ENCODE measurements at places on chromosomes 11 and 22. TPM values are rescaled to one million over a fixed set of nuclear protein-coding genes. Genes with fewer than 3 reads are reported as not detected.

- DNase-seq, result no peak
These were observed 71.7 kb downstream of the TBC1D22A start for GRCh38 chr22:46834021-46834737.

DNA sequence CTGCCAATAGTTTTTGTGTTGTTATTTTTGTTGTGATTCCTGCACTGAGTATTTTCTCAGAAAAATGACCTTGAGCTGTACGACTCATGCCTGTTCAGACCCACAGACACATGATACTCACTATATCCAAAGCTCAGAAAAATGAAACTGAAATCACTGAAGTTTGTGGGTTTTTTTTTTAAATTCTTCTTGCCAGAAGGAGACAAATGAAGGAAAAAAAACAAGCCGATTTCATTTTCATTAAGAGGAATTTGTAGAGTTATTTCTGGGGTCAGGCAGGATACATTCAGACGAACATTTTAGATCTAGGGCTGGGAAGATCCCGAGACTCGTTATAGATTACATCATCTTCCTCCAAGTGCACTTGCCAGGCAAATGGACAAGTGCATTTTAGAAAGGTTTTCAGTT is 60.4 kb downstream of the BMAL1 start:
- DNase-seq, result no peak

- no peak for DNase-seq
These were observed 75.9 kb downstream of the KCNQ1 start for GRCh38 chr11:2520736-2521035.

DNA sequence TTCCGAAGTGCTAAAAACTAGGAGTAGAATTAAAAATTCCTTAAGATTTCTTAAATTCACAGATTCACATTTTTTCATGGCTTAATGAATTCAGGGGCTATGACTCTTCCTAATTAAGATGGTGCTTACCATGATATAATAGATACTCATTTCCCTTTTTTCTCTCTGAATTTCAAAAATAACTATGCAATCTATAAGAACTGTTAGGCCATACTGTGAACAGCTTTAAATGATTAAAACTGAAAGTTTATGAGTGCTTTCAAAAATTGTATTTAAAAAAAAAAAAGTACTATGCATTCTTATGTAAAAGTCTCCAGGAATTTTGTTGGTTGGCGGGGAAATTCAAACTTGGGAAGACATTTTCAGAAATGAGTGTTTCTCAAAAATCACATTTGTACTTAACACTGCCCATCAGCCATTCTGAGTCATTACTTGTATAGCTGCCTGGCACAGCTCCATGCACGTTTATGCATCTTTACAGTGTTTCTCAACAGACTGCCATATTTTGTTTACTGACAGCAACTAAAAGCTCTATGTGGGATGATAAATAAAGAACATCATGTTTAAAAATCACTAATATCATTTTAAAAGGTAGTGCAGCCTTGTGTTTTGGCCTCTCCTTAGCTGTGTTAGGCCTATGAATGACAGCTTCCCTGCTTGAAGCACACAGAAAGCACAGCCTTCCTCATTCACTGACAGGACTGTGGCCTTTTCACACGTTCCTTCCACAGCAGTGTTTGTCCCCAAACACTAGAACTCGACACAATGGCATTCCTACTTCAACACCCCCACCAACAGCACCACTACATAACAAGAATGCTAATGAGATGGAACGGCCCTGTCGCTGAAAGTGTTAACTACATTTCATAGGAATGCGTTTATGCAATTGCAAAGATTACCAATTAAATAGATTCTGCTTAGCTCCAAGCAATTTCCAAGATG is 131.4 kb downstream of the DCDC1 start:
- no peak for DNase-seq

DNA sequence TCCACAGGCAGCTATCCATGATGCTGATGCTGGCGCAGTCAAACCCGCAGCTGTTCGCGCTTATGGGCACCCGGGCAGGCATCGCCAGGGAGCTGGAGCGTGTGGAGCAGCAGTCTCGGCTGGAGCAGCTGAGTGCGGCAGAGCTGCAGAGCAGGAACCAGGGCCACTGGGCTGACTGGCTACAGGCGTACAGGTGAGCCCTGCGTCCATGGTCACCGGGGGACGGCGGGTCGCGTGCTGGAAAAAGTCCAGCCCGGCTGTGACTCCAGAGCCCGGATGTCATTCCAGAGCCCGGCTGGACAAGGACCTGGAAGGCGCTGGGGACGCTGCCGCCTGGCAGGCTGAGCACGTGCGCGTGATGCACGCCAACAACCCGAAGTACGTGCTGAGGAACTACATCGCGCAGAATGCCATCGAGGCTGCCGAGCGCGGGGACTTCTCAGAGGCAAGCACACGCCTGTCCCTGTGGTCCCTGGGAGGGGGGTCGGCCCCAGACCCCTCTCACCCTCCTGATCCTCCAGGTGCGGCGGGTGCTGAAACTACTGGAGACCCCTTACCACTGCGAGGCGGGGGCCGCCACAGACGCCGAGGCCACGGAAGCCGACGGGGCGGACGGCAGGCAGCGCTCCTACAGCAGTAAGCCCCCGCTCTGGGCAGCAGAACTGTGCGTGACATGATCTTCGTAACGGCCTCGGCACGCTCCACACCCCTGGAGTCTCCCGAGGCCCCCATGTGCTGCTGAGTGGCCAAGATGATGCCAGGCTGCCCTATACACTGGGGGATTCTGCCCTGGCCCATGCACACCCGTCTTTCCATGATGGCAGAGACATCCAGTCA is 16.1 kb downstream of the SELENOO start:
- no peak for DNase-seq

GRCh38 chr11:94129512-94130297 is 1.1 kb downstream of the PANX1 start:
- no peak for DNase-seq

- DNase-seq, result no peak
These were observed 65.2 kb upstream of the CRYBB3 start for GRCh38 chr22:25134451-25134850.

DNA sequence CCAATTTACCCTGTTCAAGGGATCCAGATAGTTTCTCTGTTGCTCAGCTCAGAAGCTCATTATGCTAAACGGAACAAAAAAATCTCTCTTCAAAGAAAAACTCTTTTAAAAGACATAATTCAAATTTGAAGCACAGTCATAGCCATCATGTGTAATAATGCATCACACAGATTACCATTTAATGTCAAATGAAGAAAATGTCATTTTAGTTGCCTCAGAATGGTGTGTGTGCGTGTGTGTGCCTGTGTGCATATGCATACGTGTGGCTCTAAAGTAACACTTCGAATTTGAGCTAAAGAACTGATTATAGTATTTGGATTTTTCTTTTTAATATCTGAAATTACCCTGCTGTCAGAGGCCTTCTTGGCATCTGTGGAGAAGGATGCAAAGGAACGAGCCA is 9.9 kb downstream of the TTC12 start:
- no peak for DNase-seq

- DNase-seq, result no peak
These were observed 4.6 kb downstream of the IGHMBP2 start for GRCh38 chr11:68908273-68908672.

DNA sequence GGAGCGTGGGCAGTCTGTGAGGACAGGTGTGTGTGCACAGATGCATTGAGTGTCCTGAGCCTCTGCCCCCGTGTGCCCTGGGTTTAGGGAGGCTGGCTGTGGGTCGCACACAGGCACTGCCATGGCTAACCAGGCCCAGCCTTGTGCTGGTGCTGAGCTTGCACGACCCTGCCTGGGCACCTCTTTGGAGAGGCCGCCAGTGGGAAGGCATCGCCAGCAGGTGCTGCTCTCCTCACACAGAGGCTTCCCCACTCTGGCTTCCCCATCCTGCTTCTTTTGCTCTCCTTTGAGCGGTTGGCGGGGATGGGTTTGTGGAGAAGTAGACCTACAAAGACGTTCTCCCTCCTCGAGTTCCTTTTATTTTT is 4.1 kb downstream of the WNT7B start:
- DNase-seq, result no peak

- DNase-seq, result no peak
These were observed 23.3 kb downstream of the ETS1 start for GRCh38 chr11:128563942-128564641.

DNA sequence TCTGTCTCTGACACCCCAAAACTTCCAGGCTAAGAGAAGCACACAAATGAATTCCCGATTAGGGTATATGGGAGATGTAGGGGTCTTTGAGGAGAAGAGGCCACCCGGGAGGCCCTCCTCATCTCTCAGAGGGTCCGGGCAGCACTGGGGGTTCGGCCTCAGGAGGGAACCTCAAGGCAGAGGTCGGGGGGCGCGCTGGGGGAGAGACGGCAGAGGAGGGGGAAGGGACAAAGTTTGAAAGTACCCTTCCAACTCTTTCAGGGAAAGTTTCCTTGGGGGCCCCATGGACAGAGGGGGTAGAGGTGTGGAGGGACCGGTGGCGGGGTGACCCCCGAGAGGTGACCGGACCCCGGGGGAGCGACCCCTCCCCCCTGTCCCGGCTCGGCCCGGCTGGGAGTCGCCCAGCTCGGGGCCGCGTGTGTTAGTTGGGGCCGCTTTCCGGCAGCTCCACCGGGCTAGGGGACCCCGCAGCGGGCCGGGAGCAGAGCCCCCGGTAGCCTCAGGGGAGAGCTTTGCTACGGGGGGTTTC is 3.3 kb upstream of the GCAT start:
- no peak for DNase-seq

DNA sequence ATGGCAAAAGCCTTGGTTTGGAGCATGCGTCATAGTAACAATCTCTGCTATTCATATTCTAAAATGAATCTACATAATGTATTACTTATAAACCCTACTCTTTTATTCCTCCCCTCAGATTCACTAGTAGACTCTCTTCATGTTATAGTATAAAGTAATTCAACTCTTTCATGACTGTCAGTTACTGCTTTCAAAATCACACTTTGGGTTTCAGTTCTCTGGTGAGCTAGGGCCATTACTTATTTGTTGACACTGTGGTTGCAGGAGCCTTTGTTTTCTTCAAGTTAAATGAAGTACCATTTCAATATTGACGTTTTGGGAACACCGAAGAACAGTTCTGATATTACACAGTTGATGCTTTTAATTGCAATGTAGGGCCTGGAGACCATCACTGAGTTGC is 378.4 kb downstream of the DDX10 start:
- DNase-seq, result no peak

- no peak for DNase-seq
These were observed 71.9 kb downstream of the FBXO7 start for GRCh38 chr22:32546496-32546895.

GRCh38 chr22:31958625-31959239 is 14.4 kb downstream of the YWHAH start:
- DNase-seq, result peak; percentile 50

DNA sequence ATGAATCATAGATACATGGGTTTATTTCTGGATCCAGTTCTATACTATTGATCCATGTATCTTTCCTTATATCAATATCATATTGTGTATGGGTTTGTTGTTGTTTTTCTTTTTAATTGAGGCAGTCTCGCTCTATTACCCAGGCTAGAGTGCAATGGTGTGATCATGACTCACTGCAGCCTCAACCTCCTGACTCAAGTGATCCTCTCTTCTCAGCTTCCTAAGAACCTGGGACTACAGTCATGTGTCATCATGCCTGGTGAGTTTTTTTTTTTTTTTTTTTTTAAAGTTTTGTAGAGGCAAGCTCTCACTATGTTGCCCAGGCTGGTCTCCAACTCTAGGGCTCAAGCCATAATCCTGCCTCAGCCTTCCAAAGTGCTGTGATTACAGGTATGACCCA is 1589.4 kb upstream of the TENM4 start:
- DNase-seq, result no peak

DNA sequence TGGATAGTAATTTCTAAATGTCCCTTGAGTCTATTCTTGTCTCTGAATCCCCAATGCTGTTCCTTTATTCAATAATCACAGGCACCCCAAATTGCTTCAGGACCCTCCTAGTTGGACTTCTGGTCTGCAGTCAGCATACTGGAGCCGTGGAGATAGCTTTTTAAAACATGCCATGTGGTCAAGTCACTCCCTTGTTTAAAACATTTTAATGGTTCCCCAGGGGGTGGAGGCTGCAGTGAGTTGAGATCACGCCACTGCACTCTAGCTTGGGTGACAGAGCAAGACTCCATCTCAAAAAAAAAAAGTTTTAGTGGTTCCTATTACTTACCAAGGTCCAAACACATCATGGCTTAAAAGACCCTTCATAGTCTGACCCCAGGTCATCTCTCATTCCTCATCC is 220.3 kb downstream of the ADAMTS15 start:
- no peak for DNase-seq

- peak; percentile 93 for DNase-seq
These were observed 6.9 kb downstream of the SHISAL1 start for GRCh38 chr22:44305888-44306287.

- peak; percentile 52 for DNase-seq
These were observed 423.0 kb downstream of the BRD1 start for GRCh38 chr22:49404576-49405241.

DNA sequence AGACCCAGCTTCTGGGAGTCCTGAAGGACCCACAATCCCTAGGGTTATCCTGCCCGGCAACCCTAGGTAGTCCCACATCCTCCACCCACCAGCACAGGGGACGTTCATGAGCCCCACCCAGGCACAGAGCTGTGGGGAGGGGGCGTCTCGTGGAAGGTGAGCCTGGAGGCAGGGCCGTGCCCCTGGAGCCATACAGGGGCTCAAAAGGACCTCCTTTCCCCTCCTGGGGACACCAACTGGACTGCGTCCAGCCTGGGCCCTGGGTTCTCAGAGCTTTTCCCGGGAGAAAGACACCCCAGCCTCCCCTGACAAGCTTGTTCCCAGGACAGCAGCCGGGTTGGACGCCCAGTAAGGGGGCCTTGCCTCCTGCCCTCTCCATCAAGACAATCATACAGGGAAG is 78.4 kb downstream of the BRD1 start:
- peak; percentile 79 for DNase-seq

DNA sequence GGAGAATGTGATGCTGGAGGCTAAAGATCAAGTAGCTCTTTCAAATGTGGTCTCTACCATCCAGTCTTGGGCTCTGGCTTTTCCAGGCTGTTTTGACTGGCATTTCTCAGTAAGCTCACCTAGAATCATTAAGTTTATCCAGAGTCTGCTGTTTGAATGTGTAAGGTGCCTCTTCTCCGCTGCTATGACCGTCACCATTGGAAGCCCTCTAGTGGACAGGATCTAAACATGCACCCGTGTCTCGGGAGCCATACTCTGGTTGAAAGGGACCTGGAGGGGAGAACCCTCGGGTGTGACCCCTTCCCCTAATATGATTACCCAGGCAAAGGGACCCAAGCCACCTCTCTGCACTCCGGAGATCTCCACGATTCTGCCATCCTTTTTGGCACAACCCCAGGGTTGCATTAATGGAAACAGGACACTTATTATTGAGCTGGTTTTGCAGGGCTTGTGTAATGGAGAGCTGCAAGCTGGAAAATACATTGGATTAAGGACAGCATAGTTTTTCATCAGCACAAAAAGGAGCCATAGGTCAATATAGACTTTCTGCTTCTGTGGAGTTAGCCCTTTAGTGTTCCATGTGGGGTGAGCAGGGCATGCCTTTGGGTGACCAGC is 191.0 kb upstream of the LARGE1 start:
- no peak for DNase-seq

UBASH3B gene
- total RNA-seq, result 13.0 TPM

CDC42BPG gene
- total RNA-seq, result 0.37 TPM

RFPL3 gene
- not detected for total RNA-seq

C11orf42 gene
- total RNA-seq, result not detected

ROBO4 gene
- total RNA-seq, result 23.4 TPM

CAVIN3 gene
- 156 TPM for total RNA-seq

GNAZ gene
- total RNA-seq, result 34.3 TPM

TTC36 gene
- 0.43 TPM for total RNA-seq

KDM4E gene
- total RNA-seq, result not detected

SERHL2 gene
- total RNA-seq, result 1.3 TPM

Measured in posterior vena cava (tissue), 2 donors.